ENCODE measurements at places on chromosomes 7 and 10. TPM values are rescaled to one million over a fixed set of nuclear protein-coding genes. Genes with fewer than 3 reads are reported as not detected.

Gene SLC16A12
- total RNA-seq, result 0.08 TPM

Gene NPY4R
- not detected for total RNA-seq

Gene OR2A2
- total RNA-seq, result not detected

Gene IL6
- 5.0 TPM for total RNA-seq

Gene KCP
- 14.5 TPM for total RNA-seq

Gene PRKG1
- 25.4 TPM for total RNA-seq

Gene PLEKHS1
- 25.7 TPM for total RNA-seq

DNA sequence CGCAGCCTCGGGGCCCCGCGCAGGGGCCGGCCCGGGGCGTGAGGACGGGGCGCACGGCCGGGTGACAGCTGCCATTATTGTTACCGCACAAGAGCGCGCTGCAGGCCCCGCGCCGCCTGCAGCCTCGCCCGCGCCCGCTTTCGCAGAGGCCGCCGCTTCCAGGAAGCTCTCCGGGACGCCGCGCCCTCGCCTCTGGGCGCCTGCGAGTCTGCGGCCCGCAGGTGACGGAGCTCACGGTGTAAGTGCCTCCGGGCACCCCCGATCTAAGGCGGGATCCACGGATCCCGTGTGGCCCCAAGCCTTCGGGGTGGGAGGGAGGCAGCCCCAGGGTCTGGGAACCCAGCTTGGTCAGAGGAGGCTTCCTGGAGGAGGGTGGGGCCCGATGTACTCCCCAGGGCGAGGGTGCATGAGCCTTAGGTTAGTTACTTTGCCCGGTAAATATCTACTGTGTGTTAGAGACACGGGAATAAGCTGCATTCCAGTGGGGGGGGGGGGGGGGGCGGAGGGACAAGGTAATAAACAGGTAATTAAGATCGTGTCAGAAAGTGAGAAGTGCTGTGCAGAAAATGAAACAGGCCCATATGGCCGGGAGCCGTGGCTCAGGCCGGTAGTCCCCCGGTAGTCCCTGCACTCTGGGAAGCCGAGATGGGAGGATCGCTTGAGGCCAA is 638 bp downstream of the IQCE start:
- DNase-seq, result no peak

DNA sequence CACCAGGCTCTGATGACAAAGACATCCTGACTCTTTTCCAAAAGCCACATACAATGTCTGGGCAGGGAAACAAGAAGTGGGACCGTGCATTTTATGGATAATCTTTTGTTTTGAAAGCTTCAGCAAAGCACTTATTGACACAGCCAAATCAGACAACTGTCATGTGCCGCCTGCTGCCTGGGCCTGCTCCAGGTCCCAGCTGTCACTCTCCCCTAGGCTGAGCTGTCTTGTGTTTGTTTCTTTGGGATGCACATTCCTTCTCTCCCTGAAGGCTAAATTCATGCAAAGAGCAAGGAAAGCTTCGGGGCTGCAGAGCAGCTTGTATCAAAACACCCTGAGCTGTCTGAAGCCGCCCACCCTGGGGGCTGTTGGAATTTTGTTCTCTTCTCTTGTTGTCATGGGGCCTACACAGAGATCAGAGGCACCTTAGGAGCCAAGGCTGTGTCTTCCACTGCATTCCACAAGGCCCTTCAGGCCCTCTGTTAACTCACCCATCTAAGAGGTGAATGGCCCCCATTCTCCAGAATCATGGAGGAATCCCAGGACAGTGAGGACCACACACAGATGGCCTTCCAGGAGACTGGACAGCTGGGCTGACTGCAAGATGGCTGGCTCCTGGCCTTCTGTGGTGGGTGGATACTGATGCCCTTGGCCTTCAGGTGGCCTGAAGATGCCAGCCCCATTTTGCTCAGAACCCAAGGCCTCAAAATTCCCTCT is 17.8 kb upstream of the SLC18A2 start:
- no peak for DNase-seq

- DNase-seq, result no peak
These were observed 55.5 kb downstream of the PIP4K2A start for GRCh38 chr10:22658745-22659410.

DNA sequence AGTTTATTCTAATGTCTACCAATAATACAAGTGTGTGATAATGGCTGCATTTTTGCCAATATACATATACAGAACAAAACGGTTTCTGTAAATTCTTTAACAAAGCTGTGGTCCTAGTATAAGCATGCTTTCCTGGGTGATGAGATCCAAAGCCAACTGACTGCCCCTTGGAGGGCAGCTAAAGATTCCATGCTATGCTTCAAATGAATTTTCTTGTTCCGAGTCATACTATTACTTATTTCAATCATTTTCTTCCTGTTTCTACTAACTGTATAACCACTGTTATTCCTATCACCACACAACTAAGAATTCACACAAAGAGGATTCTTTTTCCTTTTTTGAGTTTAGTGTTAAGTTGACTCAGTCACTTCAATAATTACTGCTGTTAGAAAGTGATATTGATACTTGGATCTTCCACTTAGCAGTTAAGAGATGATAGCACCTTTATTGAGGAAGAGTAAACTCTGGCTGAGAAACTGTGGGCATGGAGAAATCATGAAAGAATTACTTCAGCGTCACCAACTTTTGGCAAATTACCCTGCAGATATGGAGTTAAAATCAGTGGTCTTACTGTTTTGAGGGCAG is 197.5 kb downstream of the ARL4A start:
- no peak for DNase-seq

DNA sequence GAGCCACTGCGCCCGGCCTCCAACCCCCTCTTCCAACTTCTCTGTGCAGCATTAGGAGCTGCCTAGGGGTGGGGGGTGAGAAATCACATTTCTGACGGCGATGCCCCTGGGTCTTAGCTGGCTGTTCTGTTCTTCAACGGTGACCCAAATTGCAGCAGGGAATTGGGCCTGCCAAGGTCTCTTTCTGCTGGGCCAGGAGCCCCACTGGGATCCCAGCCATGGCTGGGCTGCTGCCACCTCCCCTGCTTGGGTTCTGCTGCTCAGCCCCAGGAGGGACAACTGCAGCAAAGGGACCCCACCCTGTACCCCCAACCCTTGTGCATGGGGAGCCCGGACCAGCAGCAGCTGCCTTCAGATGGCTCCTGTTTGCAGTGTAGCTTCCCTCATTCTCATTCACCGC is 43.7 kb upstream of the GNA12 start:
- DNase-seq, result no peak

- DNase-seq, result no peak
These were observed 5.9 kb downstream of the SLIT1 start for GRCh38 chr10:97179731-97180362.

- DNase-seq, result no peak
These were observed 62.7 kb upstream of the LRRC4 start for GRCh38 chr7:128093614-128094570.

DNA sequence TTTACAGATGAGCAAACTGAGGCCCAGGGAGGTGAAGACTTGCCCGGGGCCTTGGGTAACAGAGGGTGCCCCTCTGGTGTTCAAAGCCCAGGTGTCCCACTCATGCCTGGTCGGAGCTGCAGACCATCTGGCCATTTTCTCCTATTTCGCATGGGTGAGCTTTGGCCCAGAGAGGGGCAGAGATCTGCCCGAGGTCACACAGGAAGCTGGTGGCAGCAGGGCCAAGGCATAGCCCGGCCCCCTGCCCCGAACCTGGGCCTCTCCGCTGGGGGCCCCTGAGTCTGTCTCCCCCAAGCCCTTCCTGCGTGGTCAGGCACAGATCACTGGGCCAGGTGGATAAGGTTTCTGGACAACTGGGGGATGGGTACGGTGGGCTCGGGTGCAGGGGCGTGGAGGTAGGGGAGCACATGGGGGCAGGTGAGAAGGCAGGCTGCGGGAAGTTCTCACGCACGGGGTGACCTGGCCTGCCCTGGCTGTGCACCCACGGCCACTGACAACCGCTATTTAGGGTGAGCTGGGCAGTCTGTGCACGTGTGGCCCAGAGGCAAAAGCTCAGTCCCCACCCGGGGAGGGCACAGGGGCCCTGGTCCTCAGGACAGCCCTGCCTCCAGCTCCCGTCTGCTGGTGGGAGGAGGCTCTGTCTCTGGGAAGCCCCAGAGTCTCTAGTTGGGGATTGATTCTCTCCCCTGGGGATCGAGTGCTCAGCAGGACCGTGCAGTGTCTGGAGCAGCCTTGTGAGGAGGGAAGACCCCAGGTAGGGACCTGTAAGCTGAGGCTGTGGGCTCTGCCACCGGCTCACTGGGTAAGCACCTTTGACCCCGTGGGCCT is 68.6 kb downstream of the UNCX start:
- DNase-seq, result no peak

GRCh38 chr7:127474457-127474856 is 81.9 kb upstream of the ZNF800 start:
- no peak for DNase-seq

DNA sequence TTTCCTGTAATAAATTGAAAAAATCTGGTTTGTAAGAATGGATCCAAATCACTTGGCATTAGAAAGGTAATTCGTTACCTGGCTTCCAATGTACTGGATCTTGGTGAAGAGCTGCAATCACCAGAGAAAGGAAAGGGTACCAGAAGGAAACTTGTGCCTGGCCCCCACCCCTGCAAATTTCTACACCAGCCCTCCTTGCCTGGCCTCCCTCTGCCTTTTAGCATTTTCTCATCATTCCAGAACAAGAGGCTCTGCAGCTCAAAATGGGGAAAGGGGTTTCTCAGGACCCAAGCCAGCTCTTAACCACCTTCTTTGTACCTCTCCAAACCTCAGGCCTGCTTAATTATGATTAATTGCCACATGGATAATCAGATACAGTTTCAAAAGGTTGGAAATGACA is 612.8 kb upstream of the MGMT start:
- DNase-seq, result no peak

DNA sequence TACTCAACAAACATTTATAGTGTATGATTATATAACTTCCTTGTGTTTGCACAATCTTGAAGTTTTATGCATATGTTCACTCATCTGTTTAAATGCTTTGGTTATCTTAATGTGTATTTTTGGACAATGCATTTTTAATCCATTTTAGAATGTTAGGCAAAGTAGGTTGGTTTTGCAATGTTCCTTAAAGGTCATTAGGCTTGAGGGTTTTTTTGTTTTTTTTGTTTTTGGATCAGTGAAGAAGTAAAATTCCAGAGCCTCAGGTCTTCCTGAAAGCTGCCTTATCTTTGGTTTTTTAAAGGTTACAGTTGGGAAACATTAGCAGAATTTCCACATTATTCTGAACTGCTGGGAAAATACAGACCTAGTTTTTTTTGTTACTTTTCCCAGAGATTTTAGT is 12.8 kb downstream of the MDFIC start:
- no peak for DNase-seq

- no peak for DNase-seq
These were observed 8.1 kb downstream of the TFAM start for GRCh38 chr10:58393317-58393716.

DNA sequence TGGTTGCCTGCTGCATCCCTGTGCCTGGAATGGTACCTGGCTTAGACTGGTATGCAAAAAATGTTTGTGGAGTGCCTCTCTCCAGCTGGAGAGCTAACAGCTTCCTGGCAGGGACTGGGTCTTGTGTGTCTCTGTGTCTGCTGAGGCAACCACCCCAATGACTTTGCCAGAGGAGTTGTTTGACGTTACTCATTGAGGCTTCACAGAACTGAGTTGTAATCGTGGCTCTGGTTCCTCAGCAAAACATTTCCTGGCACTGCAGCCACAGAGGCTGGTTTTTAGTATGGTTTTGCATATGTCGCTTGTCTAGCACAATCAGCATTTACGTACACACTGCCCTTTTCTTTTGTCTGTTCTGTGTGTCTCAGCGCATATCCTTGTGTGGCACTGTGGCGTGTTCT is 7.5 kb downstream of the ZNF282 start:
- DNase-seq, result no peak

GRCh38 chr7:88344956-88345832 is 38.5 kb upstream of the STEAP4 start:
- no peak for DNase-seq

DNA sequence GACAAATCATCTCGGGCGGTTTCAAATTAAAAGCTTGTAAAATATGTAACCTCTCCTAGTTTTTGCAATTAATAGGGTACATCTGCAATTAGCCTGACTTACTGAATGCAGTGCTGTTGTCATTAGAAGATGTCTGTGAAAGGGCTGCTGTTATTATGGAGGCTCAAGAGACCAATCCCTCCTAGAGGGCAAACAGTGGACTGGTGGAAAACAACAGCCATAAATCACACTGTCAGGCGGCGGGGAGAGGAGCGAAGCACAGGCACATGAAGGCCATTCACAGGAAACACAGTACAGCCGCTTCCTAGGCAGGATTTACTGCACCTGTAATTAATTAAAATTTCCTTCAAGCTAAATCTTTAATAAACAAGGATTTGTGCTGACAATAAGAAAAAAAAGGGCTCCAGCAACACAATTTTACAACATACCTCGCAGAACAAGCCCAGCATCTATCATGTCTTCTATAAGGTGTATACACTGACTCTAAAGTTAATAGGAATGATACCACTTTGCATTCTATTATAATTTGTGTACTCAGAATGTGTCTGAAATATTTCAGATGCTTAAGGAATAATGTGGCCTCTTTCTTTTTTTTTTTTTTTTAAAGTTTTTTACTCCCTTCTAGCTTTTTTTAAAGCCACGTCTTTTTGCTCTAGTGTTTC is 50.7 kb downstream of the ERCC6 start:
- DNase-seq, result no peak

DNA sequence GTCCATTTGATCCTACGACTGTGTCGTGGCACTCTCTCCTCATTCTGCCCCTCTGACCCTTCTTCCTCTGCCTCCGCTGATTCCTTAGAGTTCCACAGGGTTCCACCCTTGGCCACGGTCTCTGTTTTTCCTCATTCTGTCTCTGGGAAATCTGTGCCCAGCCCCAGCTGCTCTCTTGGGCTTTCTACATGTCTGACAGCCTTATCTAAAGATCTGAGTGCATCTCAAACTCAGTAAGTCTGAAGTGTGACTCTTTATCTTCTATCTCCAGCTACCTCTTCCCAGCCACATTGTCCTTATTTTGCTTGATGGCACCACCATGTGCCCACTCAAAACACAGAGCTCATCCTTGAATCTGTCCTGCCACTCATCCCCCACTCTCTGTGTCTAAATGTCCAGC is 62.1 kb upstream of the AQP1 start:
- DNase-seq, result no peak

DNA sequence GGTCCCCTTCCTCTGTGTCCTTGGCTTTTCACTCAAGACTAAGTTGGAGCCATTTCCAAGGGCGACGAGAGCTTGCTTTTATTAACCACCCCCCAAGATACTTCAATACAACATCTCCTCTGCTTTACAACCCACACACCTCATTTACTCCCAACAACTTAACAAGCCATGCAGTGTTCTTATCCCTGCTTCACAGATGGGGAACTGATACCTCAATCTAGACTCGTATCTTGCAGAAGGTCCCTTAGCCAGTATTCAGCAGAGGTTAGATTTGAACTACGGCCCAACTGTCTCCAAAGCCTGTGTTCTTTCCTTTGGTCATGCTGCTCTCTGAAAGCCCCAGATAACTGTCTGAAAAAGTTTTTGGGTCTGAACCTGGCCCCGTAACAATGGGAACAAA is 444.8 kb downstream of the GRID1 start:
- DNase-seq, result no peak

DNA sequence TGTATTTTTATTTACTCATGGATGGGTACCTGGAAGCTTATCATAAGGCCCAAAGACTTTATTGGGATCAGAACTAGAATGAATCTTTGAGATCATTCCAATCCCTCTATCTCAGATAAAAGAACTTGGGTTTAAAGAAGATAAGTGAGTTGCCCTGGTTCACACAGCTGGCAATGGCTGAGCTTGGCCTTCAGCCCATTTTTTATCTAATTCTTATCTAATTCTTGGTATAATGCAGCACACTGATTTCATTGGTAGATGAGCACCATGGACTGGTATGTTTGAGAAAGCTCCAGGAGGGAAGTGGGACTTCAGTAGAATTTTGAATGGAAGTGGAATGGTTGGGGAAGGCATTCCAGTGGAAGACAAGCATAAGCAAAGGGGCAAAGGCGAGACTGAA is 558.9 kb downstream of the REEP3 start:
- DNase-seq, result no peak

All from ureter (tissue), 1 donor.